ENCODE measurements at places on chromosomes 1 and 21. TPM values are rescaled to one million over a fixed set of nuclear protein-coding genes. Genes with fewer than 3 reads are reported as not detected.

DNA sequence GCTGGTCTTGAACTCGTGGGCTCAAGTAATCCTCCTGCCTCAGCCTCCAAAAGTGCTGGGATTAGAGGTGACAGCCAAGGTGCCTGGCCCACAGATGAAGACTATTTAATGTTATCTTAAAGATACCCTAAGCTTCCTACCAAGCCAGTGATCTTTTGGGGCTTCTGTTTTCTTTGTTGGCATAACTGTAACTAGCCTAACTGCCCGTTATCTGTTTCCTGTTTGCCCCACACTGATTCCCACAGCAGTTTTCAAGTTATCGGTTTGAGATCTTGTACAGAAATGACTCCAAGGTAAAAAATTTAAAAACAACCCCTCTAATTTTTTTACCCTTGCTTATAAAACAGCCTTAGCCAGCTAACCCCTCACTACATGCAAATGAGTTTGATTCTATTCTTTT is 12.4 kb downstream of the SELL start:
- DNase-seq, result peak; percentile 49

DNA sequence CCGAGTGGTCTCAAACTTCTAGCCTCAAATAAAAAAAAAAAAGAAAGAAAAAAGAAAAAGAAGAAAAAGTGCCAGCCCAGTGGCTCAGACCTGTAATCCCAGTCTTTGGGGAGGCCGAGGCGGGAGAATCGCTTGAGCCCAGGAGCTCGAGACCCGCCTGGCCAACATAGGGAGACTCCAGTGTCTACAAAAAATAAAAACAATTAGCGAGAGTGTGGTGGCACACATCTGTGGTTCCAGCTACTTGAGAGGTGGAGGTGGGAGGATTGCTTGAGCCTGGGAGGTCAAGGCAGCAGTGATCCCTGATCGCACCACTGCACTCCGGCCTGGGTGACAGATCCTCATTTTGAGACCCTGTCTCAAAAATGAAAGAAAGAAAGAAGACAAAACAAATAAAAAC is 1.4 kb upstream of the PTGFRN start:
- DNase-seq, result no peak

DNA sequence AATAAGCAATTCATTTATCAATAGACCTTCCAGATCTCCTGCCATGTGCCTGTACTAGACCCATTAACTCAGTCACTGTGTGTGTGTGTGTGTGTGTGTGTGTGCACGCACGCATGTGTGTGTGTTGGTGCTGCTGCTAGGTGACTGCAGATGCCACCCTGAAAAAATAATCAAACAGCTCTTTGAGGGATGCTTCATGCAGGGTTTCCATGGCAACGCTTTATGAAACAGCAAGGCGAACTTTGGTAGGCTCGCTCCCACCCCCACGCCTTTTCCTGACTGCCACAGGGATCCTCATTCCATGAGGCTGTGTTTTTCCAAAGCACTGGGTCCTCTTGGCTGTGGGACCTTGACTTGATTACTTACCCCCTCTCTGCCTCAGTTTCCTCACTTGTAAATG is 94.0 kb downstream of the HMGB4 start:
- no peak for DNase-seq

Gene RIPPLY3
- total RNA-seq, result 0.42 TPM

DNA sequence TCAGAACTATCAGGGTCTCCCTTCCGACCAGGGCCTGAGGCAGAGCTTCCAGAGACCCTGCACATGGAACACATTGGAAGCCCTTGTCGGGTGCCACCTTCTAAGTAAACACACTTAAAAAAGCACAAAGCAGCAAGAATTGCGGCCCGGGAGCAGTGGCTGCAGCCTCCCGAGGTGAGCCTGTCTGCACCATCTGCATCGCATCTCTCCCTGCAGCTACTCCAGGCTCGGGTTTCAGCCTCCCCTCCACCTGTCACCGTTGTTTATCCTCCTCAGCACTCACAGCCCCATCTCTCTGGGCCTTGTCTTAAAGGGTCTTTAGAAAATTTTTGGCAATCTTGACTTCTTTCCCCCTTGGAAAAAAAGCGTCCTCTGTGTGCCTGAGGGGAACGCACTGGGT is 95.1 kb upstream of the ARHGEF16 start:
- no peak for DNase-seq

Gene DIO1
- total RNA-seq, result not detected

DNA sequence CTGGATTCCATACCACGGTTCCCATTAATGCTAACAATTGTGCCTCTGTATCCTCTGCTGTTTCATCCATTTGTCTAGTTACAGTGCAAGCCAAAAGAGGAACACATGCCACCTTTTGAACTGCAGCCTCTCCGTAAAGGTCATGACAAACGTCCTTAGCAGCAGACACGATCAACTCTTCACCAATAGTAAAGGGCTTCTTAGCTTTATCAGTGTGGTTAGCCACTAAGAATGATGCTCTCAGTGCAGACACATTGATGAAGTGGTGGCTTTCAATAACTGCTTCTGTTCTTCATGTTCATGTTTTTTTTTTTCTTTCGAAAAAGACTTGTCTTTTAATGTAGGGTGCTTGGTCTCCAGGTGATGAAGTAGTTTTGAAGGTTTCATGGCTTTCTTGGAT is 14.3 kb downstream of the XPR1 start:
- DNase-seq, result no peak

Gene MSH4
- total RNA-seq, result 0.65 TPM

Gene CD58
- 32.7 TPM for total RNA-seq

Gene TBCE
- total RNA-seq, result 37.3 TPM

Data from activated T-cell treated with anti-CD3 and anti-CD28 coated beads, Interleukin-2, amount 50 U/mL, for 72 hours (primary cell).